ENCODE measurements at places on chromosomes 12 and 14.

DNA sequence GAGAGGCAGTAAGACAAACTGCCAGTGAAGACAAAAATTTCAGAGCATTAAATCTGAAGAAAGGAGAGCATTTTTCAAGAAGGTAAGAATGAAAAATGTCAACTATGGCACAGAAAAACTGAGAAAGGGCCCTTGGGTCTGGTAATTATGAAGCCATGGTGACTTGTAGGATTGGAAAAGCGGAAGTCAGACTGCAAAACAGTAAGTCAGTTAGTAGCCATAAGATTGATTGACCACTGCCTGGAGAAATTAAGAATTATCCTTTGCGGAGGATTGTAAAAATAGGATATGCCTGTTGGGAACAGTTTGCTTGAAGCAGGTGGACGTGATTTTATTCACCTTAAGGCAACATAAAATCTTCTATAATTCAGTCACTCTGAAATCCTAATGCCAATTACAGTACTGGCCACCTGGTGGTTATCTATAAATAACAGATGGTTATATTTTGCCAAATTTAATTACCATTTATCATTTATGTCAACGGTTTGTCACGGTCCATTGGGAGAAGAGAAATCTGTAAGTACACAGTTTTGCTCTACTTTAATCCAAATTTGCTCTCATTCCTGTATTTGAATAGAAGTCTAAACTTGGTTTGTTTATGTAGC lies 127.1 kb upstream of the CNTN1 start:
- no peak for DNase-seq

- no peak for DNase-seq
Measured at GRCh38 chr14:57632649-57633048, 139.0 kb upstream of the CCDC198 start.

DNA sequence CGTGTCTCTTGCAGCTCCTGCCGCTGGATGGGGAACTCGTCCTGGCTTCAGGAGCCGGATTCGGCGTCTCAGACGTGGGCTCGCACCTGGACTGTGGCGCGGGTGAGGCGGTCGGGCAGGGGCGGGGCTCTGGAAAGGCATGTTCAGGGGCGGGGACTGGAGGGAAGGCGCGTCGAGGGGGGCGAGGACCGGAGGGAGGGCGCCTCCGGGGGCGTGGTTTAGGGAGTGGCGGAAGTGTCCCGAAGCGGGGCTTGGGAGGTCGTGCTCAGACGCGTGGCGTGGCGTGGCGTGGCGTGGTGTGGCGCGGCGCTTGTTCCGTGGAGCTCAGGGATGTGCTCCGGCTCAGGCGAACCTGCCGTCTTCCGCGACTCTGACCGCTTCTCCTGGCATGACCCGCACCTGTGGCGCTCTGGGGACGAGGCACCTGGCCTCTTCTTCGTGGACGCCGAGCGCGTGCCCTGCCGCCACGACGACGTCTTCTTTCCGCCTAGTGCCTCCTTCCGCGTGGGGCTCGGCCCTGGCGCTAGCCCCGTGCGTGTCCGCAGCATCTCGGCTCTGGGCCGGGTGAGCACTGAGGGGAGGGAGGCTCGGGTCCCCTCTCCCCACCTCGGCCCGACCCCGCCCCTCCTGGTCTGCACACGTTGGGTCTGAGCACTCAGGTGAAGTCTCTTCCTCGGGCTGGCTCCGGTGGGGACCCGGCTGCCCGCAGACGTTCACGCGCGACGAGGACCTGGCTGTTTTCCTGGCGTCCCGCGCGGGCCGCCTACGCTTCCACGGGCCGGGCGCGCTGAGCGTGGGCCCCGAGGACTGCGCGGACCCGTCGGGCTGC lies 6.2 kb downstream of the AMN start:
- DNase-seq: no peak

GRCh38 chr14:22265319-22266141 lies 323.5 kb downstream of the DAD1 start:
- DNase-seq: no peak

DNA sequence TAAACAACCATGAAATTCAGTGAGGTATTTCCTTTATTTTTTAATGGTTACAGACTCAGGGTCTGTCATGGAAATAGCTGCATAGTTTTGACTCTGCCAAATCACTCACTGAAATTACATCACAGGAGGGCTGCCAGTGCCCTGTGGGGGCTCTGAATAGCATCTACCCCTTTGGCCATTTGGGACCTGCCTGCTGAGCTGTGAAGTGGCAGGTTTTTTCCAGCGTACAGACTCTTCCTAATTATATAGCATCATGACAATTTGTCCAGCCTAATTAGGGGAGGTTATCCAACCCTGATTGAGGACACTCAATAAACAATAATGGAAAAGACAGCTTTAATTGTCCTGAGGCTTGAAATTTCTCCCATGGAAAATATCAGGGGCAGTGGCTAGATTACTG lies 1.8 kb upstream of the COCH start:
- no peak for DNase-seq

DNA sequence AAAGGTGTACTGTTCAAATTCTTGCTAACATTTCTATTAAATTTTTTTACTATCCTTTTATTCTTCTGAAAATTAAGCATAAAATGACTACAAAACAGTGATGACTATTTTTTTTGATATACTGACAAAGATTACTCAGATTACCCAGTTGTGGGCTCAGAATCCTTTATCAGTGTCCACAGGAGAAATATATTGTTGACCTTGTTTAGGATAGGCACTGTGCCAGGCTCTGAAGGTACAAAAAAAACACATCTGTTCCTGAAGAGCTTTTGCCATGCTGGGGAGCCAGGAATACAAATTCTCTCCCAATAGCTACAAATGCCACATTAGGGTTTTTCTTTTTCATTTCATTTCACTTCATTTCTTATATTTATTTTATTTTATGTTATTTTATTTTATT lies 26.9 kb upstream of the GCH1 start:
- DNase-seq: no peak

GRCh38 chr12:106110626-106111300 lies 28.0 kb downstream of the NUAK1 start:
- DNase-seq: no peak

- no peak for DNase-seq
Measured at GRCh38 chr14:23646648-23647549, 10.7 kb downstream of the DHRS2 start.

GRCh38 chr12:69024413-69024812 lies 91.4 kb upstream of the CPM start:
- DNase-seq: no peak

GRCh38 chr12:90854136-90854689 lies 100.8 kb downstream of the CCER1 start:
- peak; percentile 7 for DNase-seq

DNA sequence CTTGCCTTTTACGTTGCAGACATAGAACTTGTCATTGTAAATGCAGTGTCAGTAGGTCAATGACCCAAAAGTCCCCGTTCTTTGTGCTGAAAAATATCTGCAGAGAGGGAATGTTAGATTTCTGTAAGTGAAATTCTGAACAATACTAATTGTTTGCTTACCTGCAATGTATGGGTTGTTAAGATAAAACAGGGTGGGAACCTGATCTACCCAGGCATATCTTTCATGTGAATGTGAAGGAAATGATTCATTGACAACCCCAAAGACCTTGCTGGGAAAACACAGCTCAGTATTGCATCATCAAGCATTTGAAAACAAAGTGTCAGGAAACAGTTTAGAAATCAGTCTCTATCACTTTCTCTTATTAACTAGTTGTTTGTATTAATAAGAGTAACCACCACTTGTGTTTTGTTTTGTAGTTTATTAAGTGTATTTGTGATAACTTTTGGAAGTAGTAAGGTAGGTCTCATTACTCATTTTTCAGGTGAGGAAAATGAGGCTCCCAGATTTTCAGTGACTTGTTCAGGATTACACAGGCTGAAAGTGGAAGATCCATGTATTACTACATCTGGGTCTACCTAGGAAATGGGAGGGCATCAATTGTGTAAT lies 57.9 kb upstream of the SLC38A2 start:
- peak; percentile 47 for DNase-seq

DNA sequence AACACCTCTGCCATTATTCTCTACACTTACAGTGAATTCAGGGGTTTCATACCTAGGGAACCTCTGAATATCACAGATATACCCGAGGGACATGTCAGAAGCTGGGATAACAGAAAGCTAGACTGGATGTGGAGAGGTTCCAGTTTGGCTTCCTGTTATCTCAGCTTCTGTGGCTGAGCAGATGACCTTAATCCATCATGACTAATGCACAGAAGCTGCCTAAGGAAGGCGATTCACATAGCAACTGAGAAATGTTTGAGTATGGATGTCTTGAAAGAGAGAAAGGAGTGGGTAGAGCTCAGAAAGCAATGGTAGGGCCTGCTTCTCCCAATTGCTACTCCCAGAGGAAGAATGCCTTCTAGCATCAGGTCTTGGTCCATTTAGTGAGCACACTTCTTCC lies 187.6 kb downstream of the RMST start:
- DNase-seq: no peak

- DNase-seq: no peak
Measured at GRCh38 chr12:108862588-108862959, 5.2 kb upstream of the SSH1 start.

GRCh38 chr12:109723311-109723881 lies 9.8 kb downstream of the FAM222A start:
- DNase-seq: no peak

- DNase-seq: no peak
Measured at GRCh38 chr12:92961949-92962348, 32.9 kb upstream of the EEA1 start.

GRCh38 chr12:125683748-125684381 lies 618.6 kb downstream of the AACS start:
- DNase-seq: no peak

- no peak for DNase-seq
Measured at GRCh38 chr12:108911915-108912314, 32.0 kb downstream of the DAO start.

GRCh38 chr14:101709533-101709881 lies 52.0 kb upstream of the PPP2R5C start:
- DNase-seq: no peak

GRCh38 chr14:87629788-87630187 lies 363.2 kb downstream of the GALC start:
- DNase-seq: no peak

- no peak for DNase-seq
Measured at GRCh38 chr12:91921555-91921954, 224.1 kb downstream of the BTG1 start.

DNA sequence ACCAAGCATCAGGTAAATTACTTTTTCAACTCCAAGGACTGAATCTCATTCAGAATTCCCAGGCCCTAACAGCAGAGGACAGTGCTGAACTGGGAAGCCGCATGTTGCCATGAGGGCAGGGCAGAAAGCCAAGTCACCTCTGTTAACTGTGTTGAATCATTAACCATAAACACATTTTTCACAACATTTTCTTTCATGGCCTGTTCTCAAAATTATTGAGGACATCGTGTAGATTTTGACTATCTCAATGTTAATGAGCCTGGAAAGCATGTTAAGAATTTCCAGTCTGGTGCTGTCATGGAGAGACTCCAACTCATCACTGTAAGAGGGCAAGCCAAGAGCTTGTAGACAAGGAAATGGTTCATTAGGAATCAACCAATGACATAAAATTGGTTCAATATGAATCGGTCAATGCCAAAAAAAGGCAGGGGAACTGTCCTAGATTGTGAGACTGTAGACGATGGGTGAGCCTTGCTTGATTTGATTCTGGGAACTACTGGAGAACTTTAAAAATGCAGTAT lies 33.7 kb downstream of the CPM start:
- DNase-seq: peak; percentile 73

DNA sequence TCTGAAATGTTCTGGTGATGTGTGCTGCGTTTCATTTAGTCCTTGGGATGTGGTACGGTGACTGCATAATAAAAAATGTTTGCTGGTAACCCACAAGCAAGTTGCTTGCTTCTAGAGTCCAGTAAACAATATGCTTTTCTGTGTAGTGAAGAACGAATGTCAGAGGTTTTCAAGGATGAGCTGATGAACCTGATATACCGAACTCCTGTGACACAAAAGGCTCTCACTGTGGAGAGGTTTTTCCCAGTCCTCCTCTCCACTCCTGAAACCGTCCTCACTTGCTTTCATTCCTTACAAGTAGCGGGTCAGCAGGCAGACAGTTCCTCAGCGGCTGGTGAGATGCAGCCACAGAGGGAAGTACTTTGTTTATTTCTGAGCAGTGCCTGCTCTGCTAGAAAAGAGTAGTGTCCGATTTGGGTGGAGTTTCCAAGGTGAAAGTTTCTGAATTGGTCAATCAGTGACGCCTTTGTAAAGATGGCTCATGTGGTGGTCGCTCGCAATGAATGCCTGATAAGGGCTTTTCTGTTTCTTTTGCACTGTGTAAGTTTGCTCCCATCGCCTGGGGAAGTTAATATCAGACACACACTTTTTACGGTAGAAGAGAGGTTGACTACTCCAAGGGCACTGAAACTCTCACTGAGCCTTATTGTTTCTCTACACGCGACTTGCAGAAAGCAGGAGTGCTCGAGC lies 3.0 kb downstream of the ETV6 start:
- DNase-seq: no peak

- no peak for DNase-seq
Measured at GRCh38 chr14:69260861-69261564, 1.1 kb downstream of the GALNT16 start.

Measured in AG09319 (cell line).